Pancreas (tissue), 10 donors: ENCODE measurements at places on chromosomes 11 and 22. TPM values are rescaled to one million over a fixed set of nuclear protein-coding genes. Genes with fewer than 3 reads are reported as not detected.

Gene NRIP3
- total RNA-seq = 0.44 TPM

Gene MYEOV
- total RNA-seq = 1.5 TPM

Gene KIF18A
- total RNA-seq = 0.29 TPM

Gene MS4A12
- total RNA-seq = not detected

Gene FAM227A
- total RNA-seq = 0.22 TPM

Gene ARAP1
- total RNA-seq = 72.0 TPM

Gene INSC
- total RNA-seq = 0.58 TPM
